ENCODE measurements at places on chromosomes 13 and 19. TPM values are rescaled to one million over a fixed set of nuclear protein-coding genes. Genes with fewer than 3 reads are reported as not detected.

DNA sequence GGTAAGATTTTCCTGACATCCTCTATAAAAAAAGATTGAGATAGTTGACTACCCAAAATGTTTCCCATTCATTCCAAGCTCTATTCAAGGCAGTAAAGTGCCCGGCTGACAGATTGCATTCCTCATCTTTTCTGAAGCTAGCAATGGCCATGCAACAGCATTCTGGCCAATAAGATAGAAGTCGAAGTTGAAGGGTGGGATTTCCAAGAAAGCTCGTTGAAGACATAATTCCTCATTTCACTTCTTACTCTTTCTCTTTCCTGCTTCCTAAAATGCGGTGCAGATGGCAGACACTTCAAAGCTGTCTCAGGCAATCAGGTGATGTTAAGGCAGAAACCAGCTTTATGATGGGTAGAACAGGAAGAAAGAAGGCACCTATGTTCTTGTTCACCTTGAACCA is 13.4 kb upstream of the ALOX5AP start:
- DNase-seq, result no peak

The KIRREL2 gene
- 3.3 TPM for total RNA-seq

DNA sequence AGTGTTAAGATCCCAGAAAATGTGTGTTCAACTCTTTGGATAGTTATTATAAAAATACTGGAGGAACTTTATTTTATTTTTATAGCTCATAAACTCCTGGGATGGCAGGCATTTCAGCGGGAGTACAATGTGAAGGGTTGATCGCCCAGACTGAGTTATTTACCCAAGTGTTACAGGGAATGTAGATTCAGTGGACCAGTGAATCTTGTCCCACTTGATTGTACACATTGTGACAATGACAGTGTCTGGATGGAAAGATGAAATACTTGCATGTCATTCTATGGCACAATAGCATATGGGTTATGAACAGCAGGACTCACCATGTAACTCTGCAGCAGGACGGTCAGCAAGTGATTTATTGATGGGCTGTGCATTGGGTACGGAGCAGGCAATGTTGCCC is 20.3 kb downstream of the OLFM4 start:
- DNase-seq, result no peak

GRCh38 chr19:2055931-2056836 is 5.1 kb upstream of the MKNK2 start:
- no peak for DNase-seq

The SLC17A7 gene
- 0.20 TPM for total RNA-seq

The KCNJ14 gene
- 2.1 TPM for total RNA-seq

DNA sequence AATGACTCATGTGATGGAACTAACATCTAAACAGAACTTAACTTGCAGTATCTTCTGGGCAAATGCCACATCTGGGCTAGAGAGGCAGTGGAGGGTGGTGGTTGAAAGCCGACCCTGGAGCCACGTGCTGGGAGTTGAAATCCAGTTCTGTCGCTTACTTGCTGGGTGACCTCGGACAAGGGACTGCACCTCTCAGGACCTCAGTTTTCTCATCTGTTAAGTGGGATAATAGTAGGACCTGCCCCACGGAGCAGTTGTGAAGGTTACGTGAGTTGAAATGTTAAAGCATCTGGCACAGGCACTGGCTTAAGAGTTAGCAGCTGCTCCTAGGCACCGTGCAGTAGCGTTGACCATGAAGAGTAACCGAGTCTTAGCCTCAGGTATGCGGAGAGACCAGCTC is 76.1 kb downstream of the SIPA1L3 start:
- DNase-seq, result no peak

- DNase-seq, result no peak
Measured at GRCh38 chr19:40191836-40192646, 815 bp downstream of the MAP3K10 start.

The SKA3 gene
- total RNA-seq, result 29.2 TPM

The PPM1N gene
- total RNA-seq, result 7.4 TPM

DNA sequence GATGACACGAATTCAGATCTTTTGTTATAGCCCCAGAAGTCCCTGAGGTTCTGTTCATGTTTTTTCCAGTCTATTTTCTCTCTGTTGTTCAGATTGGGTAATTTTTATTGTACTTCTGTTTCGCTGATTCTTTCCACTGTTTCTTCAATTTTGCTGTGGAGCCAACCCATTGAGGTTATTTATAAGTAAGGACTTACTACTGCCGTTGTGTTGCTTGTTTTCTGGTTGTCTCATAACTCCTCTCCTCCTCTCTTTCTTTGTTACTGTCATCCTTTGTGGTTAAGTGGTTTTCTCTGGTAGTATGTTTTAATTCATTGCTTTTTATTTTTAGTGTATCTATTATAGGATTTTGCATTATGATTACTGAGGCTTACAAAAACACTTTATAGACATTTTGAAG is 48.7 kb upstream of the GAS6 start:
- no peak for DNase-seq

GRCh38 chr19:18491995-18492953 is 29.6 kb downstream of the ELL start:
- no peak for DNase-seq

- no peak for DNase-seq
Measured at GRCh38 chr13:110396913-110397381, 89.9 kb downstream of the COL4A2 start.

DNA sequence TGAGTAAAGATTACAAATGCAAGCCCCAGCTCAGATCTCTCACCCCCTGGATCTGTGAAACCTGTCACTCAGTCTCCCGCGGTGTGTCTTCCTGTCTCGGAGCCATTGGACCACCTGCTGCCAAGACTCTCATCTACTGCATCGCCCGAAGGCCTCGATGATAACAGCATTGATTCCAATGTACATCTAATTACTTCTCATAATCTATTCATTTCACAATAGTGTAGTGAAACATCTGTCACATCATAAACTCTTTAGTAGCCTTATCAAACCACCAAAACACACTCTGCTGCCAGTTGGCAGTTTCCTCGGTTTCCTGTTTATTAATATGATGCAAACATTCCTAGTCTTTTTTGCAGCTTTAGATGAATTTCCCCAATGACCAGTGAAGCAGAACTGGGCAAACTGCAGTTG is 220.3 kb downstream of the POU4F1 start:
- DNase-seq, result no peak

DNA sequence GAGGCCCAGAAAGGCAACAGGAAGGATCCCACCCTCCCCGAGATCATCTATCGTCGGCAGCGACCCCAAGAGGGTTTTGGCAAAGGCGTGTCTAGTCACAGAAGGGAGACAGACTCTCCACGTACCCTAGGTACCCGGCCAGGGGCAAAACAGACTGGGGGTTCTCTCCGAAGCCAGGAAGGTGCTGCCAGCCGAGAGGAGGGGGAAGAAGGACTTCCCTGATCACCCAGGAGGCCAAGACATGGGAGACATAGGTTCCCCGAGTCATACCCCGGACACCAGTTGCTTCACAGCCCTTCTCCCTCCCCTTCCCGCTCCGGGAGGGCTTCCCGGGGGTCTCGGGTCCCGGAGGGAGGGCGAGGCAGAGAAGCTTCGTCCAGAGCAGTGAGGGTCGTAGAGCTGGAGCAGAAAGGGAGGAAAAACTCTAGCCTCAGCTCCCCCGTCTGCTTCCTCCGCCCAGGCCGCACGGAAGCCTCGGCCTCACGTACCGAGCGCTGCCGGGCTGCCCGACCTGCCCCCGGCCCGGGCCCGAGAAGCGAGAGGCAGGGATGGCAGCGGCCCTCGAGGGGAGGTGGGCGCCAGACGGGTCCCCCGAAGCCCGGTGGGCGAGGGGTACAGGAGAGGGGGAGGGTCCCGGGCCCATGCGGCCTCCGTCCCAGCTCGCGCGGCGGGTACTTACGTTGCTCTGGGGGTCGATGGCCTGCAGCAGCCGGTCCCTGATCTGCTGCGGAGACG is 644 bp downstream of the MED26 start:
- peak; percentile 66 for DNase-seq

The NAPSA gene
- total RNA-seq, result 90.8 TPM

DNA sequence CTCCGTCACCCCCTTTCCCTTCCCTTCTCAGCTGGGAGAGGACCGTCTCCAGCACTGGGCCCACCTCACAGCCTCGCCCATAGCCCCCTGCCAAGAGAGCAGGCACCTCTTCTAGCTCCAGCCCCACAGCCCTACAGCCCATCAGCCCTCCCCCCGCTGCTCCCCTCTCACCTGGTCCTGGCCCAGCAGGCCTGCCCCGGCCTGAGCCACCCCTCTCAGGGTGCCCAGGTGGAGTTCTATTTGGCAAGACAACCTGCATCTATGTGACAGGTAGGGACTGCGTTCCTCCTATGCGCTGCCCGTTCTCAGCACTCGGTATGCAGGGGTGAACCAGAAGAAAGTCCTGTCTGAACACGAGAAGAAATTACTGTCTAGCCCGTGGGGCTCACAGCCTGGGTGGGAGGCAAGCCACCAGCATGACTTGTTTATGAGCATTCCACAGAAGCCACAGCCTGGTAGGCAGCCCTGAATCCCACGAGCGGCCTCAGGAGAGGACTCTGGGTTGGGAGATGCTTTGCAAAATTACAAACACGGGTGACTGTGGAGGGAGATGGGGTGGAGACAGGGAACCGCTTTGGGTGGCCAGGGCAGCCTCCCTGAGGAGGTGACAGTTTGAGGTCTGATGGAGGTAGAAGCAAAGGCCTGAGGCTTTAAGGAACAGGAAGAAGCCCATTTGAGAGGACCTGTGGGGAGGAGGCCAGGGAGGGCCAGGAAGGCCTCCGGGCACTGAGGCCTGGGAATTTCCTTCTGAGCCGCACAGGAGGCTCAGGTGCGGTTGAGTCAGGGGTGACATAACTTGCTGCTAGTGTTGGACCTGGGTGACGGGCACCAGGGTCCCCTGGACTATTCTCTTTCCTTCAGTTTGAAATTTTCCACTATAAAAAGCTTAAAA is 1.2 kb upstream of the PLEKHF1 start:
- DNase-seq, result no peak

- no peak for DNase-seq
Measured at GRCh38 chr19:45071969-45072790, 4.1 kb downstream of the ZNF296 start.

DNA sequence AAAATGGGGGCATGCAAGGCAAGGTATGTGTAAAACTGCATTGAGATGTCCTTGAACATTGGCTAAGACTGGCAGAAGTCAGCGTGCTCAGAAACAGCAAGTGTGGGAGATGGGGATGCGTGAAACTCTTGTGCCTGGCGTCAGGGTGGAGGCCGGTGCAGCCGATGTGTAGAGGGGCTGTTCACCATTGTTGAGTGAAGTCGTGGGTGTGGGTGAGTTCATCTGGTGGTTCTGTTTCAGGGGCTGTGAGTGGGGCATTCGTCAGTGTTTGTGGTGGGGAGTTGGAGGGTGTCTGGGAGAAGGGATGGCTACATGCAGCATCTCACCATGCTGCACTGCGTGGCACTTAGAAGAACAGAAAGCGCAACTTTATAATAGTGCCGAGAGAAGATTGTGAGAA is 11.4 kb upstream of the MIA start:
- no peak for DNase-seq

- DNase-seq, result no peak
Measured at GRCh38 chr13:74154981-74155380, 20.8 kb upstream of the KLF12 start.

- no peak for DNase-seq
Measured at GRCh38 chr19:39423258-39424086, 11.0 kb downstream of the PLEKHG2 start.

DNA sequence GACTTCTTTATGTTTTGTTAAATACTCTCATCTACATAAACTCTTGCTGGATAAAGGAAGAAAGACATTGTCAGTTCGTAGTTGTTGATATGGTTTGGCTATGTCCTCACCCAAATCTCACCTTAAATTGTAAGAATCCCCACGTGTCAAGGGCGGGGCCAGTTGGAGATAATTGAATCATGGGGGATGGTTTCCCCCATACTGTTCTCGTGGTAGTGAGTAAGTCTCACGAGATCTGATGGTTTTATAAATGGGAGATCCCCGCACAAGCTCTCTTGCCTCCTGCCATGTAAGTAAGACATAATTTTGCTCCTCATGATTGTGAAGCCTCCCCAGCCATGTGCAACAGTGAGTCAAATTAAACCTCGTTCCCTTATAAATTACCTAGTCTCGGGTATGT is 3.6 kb downstream of the ADGRE1 start:
- peak; percentile 59 for DNase-seq

GRCh38 chr13:62387647-62388046 is 972.0 kb upstream of the PCDH20 start:
- DNase-seq, result no peak

DNA sequence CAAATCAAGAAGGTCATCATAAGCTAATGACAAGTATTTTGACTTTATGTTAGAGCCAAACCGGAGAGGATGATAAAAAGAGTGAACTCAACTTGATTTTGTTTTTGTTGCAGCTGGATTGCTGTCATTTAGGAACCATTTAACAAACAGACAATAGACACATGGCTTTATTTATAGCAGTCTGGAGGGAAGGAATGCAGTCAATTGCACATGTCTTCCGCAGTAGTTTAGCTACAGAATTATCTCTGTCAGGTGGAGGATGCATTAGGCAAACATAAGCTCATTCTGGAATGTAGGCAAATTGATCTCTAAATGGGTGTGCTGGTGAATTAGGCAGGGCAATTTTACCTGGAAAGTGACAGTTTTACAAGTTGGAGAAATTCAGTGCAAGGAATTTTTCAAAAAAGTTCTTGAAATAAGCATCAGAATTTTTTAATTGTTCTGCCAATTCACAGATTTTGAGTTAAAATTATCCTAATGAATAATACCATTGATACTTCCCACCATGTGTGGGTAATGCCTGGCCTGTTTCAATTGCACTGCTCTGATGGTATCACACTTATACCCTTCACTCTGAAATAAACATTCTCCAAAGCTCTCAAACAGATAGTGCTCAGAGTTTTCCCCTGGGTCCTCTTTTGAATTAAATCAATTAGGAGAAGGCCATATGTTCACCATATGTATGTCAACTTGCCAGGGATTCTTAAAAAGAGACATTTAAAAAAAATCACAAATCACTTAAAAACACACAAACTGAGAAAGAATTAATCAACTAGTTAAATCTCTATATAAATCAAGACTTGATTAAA is 318.3 kb downstream of the NDFIP2 start:
- no peak for DNase-seq

DNA sequence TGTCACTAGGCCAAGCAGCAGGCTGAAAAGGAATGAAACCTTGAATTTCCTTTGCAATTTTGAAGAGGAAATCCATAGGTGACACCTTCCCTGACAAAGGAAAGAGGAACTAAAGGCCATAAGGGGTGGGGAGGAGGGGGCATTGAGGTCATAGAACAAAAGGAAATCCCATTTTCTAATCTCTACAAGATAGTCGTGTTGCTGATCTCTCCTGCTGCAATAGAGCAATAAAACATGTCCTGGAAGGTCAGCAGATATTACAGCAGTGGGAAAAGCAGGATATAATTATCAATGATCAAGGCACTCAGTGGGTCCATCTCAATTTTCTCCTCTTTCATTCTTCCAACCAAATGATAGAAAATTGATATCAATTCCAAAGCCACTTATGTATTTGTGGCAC is 20.3 kb upstream of the RAP2A start:
- DNase-seq, result no peak

DNA sequence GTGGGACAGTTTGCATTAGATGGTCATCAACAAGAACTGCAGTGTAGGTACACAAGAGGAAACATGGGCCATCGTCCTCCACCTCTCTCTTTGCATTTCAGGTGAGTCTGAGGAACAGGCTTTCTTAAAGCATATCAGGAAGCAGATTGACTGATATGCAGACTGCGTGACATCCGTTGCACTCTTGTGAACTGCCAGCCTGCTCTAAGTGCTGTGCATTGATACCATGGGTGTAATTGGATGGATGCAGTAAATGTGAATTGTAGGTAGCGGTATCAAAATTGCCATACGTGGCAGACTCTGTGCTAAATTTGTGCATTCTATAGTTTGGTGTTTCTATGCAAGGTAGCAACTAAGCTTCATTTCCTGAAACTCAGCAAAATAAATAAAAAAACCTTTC is 1008.3 kb downstream of the EFNB2 start:
- DNase-seq, result no peak
